Sigmoid colon (tissue), 7 donors: ENCODE measurements at places on chromosomes 2 and 18. TPM values are rescaled to one million over a fixed set of nuclear protein-coding genes. Genes with fewer than 3 reads are reported as not detected.

DNA sequence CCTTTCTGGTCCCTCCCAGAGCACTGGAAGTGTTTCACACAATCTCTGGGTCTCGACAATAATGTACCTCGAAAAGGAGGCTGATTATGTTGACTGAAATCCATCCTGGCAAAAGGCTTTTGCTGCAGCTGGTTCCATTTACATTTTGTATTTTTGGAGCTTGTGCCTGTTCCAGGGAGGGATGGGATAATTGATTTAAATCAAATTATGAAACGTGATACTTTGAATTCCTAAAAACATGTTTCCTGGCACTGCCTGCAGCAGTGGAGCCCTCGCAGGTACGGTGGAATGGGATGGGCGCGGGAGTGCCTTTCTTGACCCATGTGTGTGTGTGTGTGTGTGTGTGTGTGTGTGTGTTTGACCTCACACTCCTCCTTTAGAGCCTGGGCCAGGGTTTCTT lies 455.5 kb upstream of the MEIS1 start:
- no peaks in the 10 kb centered on the region for H3K27me3 ChIP-seq
- H3K36me3 ChIP-seq: no peaks in the 10 kb centered on the region
- H3K27ac ChIP-seq: no peak overlapping the region

- no peaks in the 10 kb centered on the region for H3K36me3 ChIP-seq
- H3K4me1 ChIP-seq: no peaks in the 10 kb centered on the region
- no peak for DNase-seq
- no peaks in the 10 kb centered on the region for H3K27me3 ChIP-seq
Observed at GRCh38 chr18:7980656-7981055, 413.5 kb downstream of the PTPRM start.

- H3K27ac ChIP-seq: no peak overlapping the region
- DNase-seq: no peak
- H3K36me3 ChIP-seq: no peaks in the 10 kb centered on the region
- no peak overlapping the region for H3K4me3 ChIP-seq
- no peaks in the 10 kb centered on the region for H3K4me1 ChIP-seq
Observed at GRCh38 chr2:158184001-158184400, 82.3 kb downstream of the UPP2 start.

DNA sequence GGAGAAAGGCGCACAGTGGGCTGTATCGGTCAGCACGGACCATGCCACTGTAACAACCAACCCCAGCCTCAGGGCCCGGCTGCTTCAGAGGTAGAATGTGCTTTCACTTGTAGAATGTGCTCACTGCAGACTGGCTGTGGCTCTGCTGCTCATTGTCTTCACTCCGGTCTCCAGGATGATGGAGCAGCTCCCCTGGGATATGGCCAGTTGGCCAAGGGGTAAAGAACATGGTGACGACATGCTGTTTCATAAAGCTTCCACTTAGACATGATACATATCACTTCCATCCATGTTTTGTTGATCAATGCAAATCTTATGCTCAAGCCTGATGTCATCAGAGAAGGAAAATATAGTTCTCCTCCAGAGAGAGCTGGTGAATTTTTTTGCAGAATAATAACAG lies 127.7 kb downstream of the SMAD2 start:
- no peaks in the 10 kb centered on the region for H3K36me3 ChIP-seq
- H3K4me1 ChIP-seq: no peaks in the 10 kb centered on the region

- DNase-seq: peak; percentile 76
- H3K4me1 ChIP-seq: no peaks in the 10 kb centered on the region
- H3K27ac ChIP-seq: no peak overlapping the region
- no peak overlapping the region for H3K4me3 ChIP-seq
- H3K36me3 ChIP-seq: no peaks in the 10 kb centered on the region
Observed at GRCh38 chr2:240921311-240921994, 15.3 kb downstream of the CROCC2 start.

GRCh38 chr2:182355815-182356214 lies 71.0 kb downstream of the PDE1A start:
- H3K4me1 ChIP-seq: peaks cover 25% of the 10 kb centered on the region
- H3K36me3 ChIP-seq: no peaks in the 10 kb centered on the region
- no peaks in the 10 kb centered on the region for H3K27me3 ChIP-seq
- H3K27ac ChIP-seq: no peak overlapping the region
- DNase-seq: no peak

- H3K27ac ChIP-seq: peak overlapping the region; percentile 83
- peaks cover 54% of the 10 kb centered on the region for H3K4me1 ChIP-seq
- no peaks in the 10 kb centered on the region for H3K27me3 ChIP-seq
- DNase-seq: no peak
- no peak overlapping the region for H3K4me3 ChIP-seq
- no peaks in the 10 kb centered on the region for H3K36me3 ChIP-seq
Observed at GRCh38 chr2:159124931-159125467, 156.6 kb downstream of the TANC1 start.

- DNase-seq: no peak
- H3K36me3 ChIP-seq: no peaks in the 10 kb centered on the region
- H3K27me3 ChIP-seq: no peaks in the 10 kb centered on the region
- H3K27ac ChIP-seq: peak overlapping the region; percentile 43
Observed at GRCh38 chr2:237434866-237435311, 20.9 kb upstream of the COL6A3 start.

Gene MYOM1
- total RNA-seq: 23.2 TPM

DNA sequence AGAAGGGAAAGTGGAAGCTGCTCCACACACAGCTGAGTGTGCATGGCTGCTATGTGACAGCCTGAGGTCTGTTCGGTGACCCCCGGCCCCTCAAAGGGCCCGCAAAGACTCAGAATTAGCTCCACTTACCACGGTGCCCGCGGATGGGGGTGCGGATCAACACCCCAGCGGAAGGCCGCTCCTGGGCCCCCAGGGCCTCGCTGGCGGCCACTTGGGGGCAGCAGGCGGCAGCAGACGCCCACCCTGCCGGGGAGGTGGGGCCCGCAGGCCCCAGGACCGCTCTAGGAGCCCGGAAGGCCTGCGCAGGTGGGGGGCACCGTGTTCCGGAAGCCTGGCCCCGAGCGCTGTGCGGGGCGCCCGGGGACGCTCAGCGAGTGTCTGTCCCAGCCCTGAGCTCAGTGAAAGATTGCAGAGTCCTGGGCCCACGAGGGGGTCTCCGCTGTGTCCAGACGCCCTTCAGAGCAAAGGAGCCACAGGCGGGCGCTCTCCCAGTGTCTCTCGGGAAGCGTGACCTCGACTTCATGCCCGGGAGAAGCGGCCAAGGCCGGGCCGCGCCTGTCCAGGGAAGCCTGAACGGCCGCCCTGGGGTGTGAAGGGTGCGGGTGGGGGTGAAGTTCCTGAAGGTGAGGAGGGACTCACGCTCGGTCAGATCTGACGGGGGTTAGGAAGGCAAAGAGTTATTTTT lies 118.7 kb downstream of the VAPA start:
- H3K4me3 ChIP-seq: no peak overlapping the region
- H3K27ac ChIP-seq: no peak overlapping the region
- H3K27me3 ChIP-seq: no peaks in the 10 kb centered on the region
- DNase-seq: no peak

GRCh38 chr2:8885449-8886201 lies 48.2 kb upstream of the KIDINS220 start:
- no peaks in the 10 kb centered on the region for H3K36me3 ChIP-seq
- no peaks in the 10 kb centered on the region for H3K4me1 ChIP-seq
- H3K27ac ChIP-seq: no peak overlapping the region
- DNase-seq: no peak
- H3K4me3 ChIP-seq: no peak overlapping the region
- H3K27me3 ChIP-seq: no peaks in the 10 kb centered on the region

Gene ASB18
- not detected for total RNA-seq

- H3K4me3 ChIP-seq: no peak overlapping the region
- H3K36me3 ChIP-seq: no peaks in the 10 kb centered on the region
- no peaks in the 10 kb centered on the region for H3K27me3 ChIP-seq
- DNase-seq: no peak
Observed at GRCh38 chr2:135494503-135494902, 36.5 kb downstream of the ZRANB3 start.

Gene TBR1
- total RNA-seq: not detected

DNA sequence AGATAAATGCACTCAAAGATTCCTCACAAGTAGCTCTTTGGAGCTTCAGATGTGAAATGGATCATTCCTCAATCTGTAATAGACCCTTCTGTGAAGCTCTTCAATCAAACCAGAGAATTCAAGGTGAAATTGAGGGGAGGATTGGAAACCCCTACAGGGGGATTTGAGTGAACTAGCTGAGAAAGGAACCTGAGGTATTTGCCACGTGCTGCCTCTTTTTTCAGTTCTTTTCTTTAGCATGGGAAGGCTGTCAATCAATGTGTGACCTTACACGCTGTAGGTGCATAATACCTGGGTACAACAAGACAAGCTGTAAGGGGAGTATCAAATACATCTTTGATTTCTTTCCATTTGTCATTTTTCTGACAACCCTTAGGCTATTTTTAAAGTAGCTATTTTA lies 46.5 kb upstream of the ZEB2 start:
- H3K4me3 ChIP-seq: no peak overlapping the region
- H3K4me1 ChIP-seq: no peaks in the 10 kb centered on the region
- no peak overlapping the region for H3K27ac ChIP-seq
- no peaks in the 10 kb centered on the region for H3K27me3 ChIP-seq

DNA sequence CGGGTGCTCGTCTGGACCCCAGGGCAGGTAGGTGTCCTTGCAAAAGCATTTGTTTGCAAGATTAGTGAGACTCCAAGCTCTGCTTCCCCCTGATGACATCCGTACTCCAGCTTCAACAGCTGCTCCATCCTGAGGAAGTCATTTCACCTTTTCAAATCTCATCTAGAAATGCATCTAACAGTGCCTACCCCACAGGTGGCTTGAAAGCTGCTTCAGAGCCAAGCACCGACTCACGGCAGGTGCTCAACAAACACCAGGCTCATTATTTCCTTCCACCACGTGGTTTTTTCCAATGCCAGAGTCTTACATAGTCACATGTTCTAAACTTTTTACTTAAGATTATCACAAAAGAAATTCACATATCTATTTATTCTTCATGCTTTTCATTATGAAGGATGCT lies 31.9 kb downstream of the CNGA3 start:
- DNase-seq: no peak
- H3K4me3 ChIP-seq: no peak overlapping the region
- H3K27ac ChIP-seq: no peak overlapping the region
- H3K4me1 ChIP-seq: peaks cover 6% of the 10 kb centered on the region
- no peaks in the 10 kb centered on the region for H3K27me3 ChIP-seq

Gene ACKR3
- total RNA-seq: 39.1 TPM

DNA sequence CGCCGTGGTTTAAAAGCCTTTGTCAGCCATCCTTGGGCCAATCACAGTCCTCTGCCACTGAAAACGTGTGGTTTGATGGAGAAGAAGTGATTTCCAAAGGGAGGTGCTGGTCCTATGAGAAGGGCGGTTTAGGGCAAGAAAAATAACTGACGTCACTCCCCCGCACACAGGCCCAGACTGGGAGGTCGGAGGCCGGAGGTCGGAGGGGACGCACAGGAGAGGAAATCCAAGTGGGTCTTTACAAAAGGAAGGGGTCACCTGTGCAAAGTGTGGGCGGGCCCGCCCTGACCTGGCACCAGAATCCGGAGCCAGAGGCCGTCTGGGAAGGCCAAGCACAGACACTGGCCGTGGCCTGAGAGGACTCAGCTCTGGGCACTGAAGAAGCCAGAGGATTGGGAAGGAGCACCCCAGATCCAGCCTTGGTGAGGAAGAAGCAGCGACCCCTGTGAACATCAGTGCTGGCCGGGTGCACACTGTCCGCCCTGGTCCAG lies 18.0 kb upstream of the KCNG2 start:
- no peak overlapping the region for H3K4me3 ChIP-seq
- DNase-seq: peak; percentile 36
- no peaks in the 10 kb centered on the region for H3K36me3 ChIP-seq
- H3K4me1 ChIP-seq: no peaks in the 10 kb centered on the region

DNA sequence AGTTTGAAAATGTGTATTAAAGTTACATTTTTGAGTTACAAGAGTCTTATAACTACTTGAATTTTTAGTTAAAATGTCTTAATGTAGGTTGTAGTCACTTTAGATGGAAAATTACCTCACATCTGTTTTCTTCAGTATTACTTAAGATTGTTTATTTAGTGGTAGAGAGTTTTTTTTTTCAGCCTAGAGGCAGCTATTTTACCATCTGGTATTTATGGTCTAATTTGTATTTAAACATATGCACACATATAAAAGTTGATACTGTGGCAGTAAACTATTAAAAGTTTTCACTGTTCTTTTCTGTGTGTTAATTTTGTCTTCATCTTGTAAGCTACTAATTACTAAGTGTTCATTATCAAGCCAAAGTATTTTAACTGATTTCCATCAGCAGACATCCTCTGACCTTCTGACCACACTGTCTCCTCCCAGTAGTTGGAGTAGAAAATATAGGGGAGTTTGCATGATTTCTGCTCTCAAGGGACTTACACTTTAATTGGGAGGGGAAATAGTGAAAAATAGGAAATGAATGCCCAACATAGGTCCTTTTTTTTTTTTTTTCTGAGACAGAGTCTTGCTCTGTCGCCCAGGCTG lies 4.3 kb downstream of the PMAIP1 start:
- H3K4me3 ChIP-seq: no peak overlapping the region
- H3K27me3 ChIP-seq: peaks cover 46% of the 10 kb centered on the region
- peaks cover 16% of the 10 kb centered on the region for H3K4me1 ChIP-seq
- no peaks in the 10 kb centered on the region for H3K36me3 ChIP-seq

DNA sequence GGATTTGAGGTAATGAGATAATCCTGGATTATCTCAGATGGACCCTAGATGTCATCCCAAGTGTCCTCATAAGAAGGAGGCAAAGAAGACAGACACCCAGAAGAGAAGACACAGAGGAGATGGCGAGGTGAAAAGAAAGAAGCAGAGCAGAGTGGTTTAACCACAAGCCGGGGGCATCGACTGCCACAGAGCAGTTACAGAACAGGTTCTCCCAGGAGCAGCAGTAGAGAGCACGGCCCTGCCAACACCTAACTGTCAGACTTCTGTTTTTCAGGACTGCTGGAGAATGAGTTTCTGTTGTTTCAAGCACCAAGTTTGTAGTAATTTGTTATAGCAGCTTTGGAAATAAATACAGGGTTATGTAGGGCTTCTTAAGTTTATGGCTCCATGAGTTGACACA lies 437.0 kb downstream of the THSD7B start:
- H3K4me1 ChIP-seq: no peaks in the 10 kb centered on the region
- no peaks in the 10 kb centered on the region for H3K36me3 ChIP-seq
- H3K4me3 ChIP-seq: no peak overlapping the region
- H3K27ac ChIP-seq: no peak overlapping the region
- no peak for DNase-seq
- H3K27me3 ChIP-seq: no peaks in the 10 kb centered on the region

GRCh38 chr2:55581874-55582547 lies 35.4 kb downstream of the PPP4R3B start:
- peaks cover 61% of the 10 kb centered on the region for H3K36me3 ChIP-seq
- peak overlapping the region; percentile 0 for H3K27ac ChIP-seq
- no peaks in the 10 kb centered on the region for H3K27me3 ChIP-seq
- no peak for DNase-seq

- no peak overlapping the region for H3K27ac ChIP-seq
- no peaks in the 10 kb centered on the region for H3K27me3 ChIP-seq
- H3K4me1 ChIP-seq: no peaks in the 10 kb centered on the region
- H3K36me3 ChIP-seq: no peaks in the 10 kb centered on the region
Observed at GRCh38 chr18:22971038-22971437, 37.9 kb downstream of the RBBP8 start.

- H3K27me3 ChIP-seq: no peaks in the 10 kb centered on the region
- peaks cover 17% of the 10 kb centered on the region for H3K4me1 ChIP-seq
- no peak for DNase-seq
- H3K27ac ChIP-seq: no peak overlapping the region
- no peaks in the 10 kb centered on the region for H3K36me3 ChIP-seq
Observed at GRCh38 chr2:157172866-157173578, 84.5 kb upstream of the GALNT5 start.
